Subcutaneous preadipocyte (primary cell): ENCODE measurements at places on chromosomes 2 and 18. TPM values are rescaled to one million over a fixed set of nuclear protein-coding genes. Genes with fewer than 3 reads are reported as not detected.

TCF7L1 gene
- total RNA-seq: 1.8 and 2.2 TPM in 2 replicates

FOXI3 gene
- not detected in 2 replicates for total RNA-seq

CFAP210 gene
- total RNA-seq: not detected in 2 replicates

IL18R1 gene
- 0.73 and 2.2 TPM in 2 replicates for total RNA-seq

EVX2 gene
- total RNA-seq: not detected in 2 replicates

GFPT1 gene
- 20.6 and 36.4 TPM in 2 replicates for total RNA-seq

SULT1C4 gene
- total RNA-seq: not detected in 2 replicates

CYTIP gene
- not detected in 2 replicates for total RNA-seq

KCNK3 gene
- under 0.01 TPM in 1 of 2 replicates, not detected in the other for total RNA-seq

CNRIP1 gene
- 36.0 and 40.1 TPM in 2 replicates for total RNA-seq

ZNF521 gene
- total RNA-seq: 38.6 and 41.1 TPM in 2 replicates

INO80D gene
- total RNA-seq: 6.6 and 7.6 TPM in 2 replicates

EGR4 gene
- total RNA-seq: not detected in 2 replicates

ALLC gene
- not detected in 2 replicates for total RNA-seq

MYL1 gene
- total RNA-seq: not detected in 2 replicates

KIAA2012 gene
- total RNA-seq: not detected in 2 replicates

ST8SIA5 gene
- under 0.01 and 0.20 TPM in 2 replicates for total RNA-seq

ALPP gene
- not detected in 2 replicates for total RNA-seq

DLX1 gene
- total RNA-seq: under 0.01 and 0.39 TPM in 2 replicates

LYG2 gene
- not detected in 2 replicates for total RNA-seq

EFR3B gene
- 0.37 and 0.39 TPM in 2 replicates for total RNA-seq

ANTXR1 gene
- total RNA-seq: 24.6 and 29.5 TPM in 2 replicates

GALNT3 gene
- under 0.01 and 0.20 TPM in 2 replicates for total RNA-seq

NAT8 gene
- not detected in 2 replicates for total RNA-seq

STPG4 gene
- under 0.01 and 0.20 TPM in 2 replicates for total RNA-seq
